Activated T-helper 17 cell treated with anti-CD3 and anti-CD28 coated beads, Interleukin-2, amount 50 U/mL, for 72 hours (primary cell): ENCODE measurements at places on chromosomes 3 and 15.

GRCh38 chr15:41494922-41495735 is 1.5 kb downstream of the ITPKA start:
- no peaks in the 10 kb centered on the region for H3K36me3 ChIP-seq
- ATAC-seq, result no peak
- peaks cover 11% of the 10 kb centered on the region for H3K27me3 ChIP-seq
- no peak overlapping the region for H3K27ac ChIP-seq
- H3K4me3 ChIP-seq, result peak overlapping the region; percentile 53

DNA sequence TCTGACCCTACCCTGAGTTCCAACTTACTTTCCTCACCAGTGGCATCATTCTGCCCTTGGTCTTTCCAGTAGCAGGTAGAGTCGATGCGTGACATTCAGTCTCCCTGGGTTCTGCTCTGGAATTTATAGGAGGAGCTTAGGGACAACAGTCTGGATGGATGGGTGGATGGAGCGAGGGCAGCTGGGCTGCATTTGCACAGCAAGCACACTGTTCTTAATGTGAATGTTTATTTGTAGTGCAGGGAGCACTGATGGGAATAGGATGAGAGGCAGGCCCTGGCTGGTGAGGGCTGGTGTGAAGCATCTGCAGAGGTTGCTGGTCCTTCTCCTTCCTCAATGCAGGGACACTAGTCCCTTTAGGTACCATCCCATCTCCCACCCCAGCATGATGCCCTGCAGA is 176.2 kb downstream of the EPHB1 start:
- H3K27me3 ChIP-seq, result no peaks in the 10 kb centered on the region
- no peak for ATAC-seq
- no peak overlapping the region for H3K27ac ChIP-seq
- H3K36me3 ChIP-seq, result no peaks in the 10 kb centered on the region

GRCh38 chr3:184472723-184473428 is 88.7 kb upstream of the EPHB3 start:
- peaks cover 31% of the 10 kb centered on the region for H3K27me3 ChIP-seq
- H3K4me3 ChIP-seq, result no peak overlapping the region
- H3K4me1 ChIP-seq, result no peaks in the 10 kb centered on the region
- ATAC-seq, result no peak

DNA sequence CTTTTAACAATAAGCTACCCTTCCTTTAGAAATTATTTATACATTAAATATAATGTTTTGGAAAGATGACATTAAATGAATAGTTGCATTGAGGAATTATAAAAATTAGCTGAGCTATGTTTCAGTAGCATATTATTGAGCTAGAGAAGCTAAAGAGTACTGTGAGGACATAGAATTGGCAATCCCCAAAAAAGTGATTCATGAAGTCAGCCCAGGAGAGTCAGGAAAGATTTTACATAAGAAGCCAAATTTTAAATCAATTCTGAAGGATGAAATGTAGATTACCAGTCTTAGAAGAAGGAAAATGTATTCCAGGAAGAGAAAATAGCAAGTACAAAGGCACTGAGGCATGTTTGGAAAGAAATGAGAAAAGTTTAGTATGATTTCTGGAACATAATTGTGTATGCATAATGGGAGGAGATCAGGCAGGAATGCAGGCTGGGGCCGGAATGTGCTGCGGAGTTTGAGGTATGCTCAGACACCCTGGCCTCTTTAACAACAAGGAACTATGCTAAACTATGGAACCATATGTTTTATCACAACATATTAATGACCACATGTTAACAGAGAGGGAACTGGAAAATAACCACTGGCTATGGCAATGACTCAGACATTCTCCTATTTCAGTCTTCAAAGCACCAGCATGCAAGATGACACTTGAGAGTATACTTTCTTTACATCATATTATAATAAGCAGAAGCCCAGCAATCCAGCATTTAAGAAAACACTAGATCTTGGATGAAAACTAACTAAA is 103.3 kb upstream of the COL8A1 start:
- no peak for ATAC-seq
- no peaks in the 10 kb centered on the region for H3K36me3 ChIP-seq
- H3K4me1 ChIP-seq, result no peaks in the 10 kb centered on the region
- H3K27me3 ChIP-seq, result peaks cover 4% of the 10 kb centered on the region
- no peak overlapping the region for H3K4me3 ChIP-seq

- no peak overlapping the region for H3K4me3 ChIP-seq
- peak overlapping the region; percentile 15 for H3K27ac ChIP-seq
- no peaks in the 10 kb centered on the region for H3K27me3 ChIP-seq
- H3K4me1 ChIP-seq, result peaks cover 25% of the 10 kb centered on the region
Observed at GRCh38 chr3:123081718-123082369, 15.0 kb downstream of the PDIA5 start.

DNA sequence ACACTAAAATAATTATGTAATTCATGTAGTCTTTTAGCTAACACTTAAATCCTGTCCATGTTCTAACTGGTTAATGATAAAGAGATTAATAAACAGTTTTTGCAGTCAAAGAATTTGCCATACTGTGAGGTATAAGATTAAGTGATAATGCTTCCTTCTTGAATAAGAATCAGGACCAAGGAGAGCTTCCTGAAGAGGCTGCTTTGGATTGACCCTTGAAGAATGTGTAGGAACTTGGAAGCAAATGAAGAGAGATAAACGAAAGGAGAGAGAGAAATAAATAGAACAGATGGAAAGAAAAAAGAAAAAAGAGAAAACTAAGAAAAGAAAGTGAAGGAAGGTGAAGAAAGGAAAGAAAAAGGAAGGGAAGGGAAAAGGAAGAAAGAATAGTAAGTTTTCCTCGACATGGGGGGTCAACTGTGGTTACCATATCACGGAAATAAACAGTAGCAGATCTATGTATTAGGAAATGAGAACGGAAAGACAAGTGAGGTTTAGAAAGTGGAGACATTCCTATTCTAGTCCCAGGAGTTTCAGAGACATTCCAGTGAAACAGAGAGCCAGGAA is 539.8 kb downstream of the FGF12 start:
- H3K4me3 ChIP-seq, result no peak overlapping the region
- H3K4me1 ChIP-seq, result peaks cover 4% of the 10 kb centered on the region
- H3K27me3 ChIP-seq, result no peaks in the 10 kb centered on the region
- no peak overlapping the region for H3K27ac ChIP-seq
- no peaks in the 10 kb centered on the region for H3K36me3 ChIP-seq

GRCh38 chr3:137012097-137012501 is 54.3 kb downstream of the IL20RB start:
- peaks cover 10% of the 10 kb centered on the region for H3K4me1 ChIP-seq
- H3K27ac ChIP-seq, result peak overlapping the region; percentile 31
- H3K36me3 ChIP-seq, result no peaks in the 10 kb centered on the region
- no peak overlapping the region for H3K4me3 ChIP-seq
- ATAC-seq, result no peak

GRCh38 chr3:15368561-15369135 is 36.3 kb upstream of the SH3BP5 start:
- no peak overlapping the region for H3K4me3 ChIP-seq
- H3K36me3 ChIP-seq, result no peaks in the 10 kb centered on the region
- H3K4me1 ChIP-seq, result peaks cover 11% of the 10 kb centered on the region
- no peaks in the 10 kb centered on the region for H3K27me3 ChIP-seq
- no peak for ATAC-seq

DNA sequence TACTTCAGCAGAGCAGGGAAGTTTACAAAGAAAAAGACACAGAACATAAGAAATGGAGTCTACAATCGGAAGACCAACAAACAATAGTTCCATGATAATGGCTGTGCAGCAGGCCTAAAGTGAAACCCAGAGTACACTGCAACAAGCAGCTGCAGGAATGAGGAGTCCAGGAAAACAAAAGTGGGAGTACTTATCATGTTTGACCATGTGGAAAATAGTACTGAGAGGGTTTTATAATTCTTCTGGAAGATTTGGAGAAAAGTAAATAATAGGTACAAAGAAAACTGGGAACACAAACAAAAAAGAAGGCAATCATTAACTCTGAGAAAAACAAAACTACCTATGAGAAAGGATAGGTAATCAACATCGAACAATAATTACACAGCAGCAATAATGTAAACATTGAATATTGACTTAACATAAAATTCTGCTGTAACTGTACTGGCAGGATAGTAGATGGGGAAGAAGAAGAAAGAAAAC is 87.5 kb downstream of the NEK10 start:
- no peaks in the 10 kb centered on the region for H3K27me3 ChIP-seq
- no peaks in the 10 kb centered on the region for H3K4me1 ChIP-seq
- no peak overlapping the region for H3K27ac ChIP-seq
